ENCODE measurements at places on chromosomes 1 and 21.

DNA sequence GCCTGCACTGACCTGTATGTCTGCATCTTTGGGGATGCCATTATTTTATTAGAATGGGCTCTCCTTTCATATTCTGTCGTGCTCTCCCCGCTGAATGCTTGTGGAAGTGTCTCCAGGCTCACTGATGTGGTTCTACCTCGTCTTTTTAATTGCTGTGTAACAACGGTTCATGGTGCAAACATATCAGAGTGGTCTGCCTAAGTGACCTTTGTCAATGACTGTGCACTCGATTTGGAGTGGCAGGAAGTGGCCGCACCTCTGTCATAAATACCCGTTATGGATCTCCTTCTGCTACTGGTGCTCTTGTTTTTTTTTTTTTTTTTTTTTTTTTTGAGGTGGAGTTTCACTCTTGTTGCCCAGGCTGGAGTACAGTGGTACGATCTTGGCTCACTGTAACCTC is 38.3 kb downstream of the SPSB1 start:
- no peak for DNase-seq

- DNase-seq = no peak
Measured at GRCh38 chr1:22255341-22256212, 112.7 kb upstream of the WNT4 start.

DNA sequence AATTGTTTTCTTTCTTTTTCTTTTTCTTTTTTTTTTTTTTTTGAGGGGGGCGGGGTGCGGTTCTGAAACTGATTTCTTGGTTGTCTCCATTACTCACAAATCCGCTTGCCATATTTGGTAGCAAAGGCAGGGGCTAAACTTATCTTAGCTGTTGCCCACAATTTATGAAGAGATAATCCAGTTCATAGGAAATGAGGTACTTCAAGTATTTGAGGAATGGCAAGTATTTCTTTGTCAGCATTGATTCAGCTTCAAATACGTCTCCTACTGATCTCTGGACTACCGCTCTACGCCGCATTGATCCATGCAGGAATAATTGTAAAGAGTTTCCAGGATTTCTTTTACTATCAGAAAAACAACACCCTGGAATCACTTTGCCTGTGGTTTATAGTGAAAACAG is 289.2 kb upstream of the DPYD start:
- no peak for DNase-seq

GRCh38 chr1:37878071-37878470 is 18.7 kb upstream of the MTF1 start:
- DNase-seq = no peak

GRCh38 chr1:165891111-165891860 is 63.9 kb downstream of the UCK2 start:
- DNase-seq = no peak

- no peak for DNase-seq
Measured at GRCh38 chr1:11946647-11947046, 12.1 kb downstream of the PLOD1 start.

DNA sequence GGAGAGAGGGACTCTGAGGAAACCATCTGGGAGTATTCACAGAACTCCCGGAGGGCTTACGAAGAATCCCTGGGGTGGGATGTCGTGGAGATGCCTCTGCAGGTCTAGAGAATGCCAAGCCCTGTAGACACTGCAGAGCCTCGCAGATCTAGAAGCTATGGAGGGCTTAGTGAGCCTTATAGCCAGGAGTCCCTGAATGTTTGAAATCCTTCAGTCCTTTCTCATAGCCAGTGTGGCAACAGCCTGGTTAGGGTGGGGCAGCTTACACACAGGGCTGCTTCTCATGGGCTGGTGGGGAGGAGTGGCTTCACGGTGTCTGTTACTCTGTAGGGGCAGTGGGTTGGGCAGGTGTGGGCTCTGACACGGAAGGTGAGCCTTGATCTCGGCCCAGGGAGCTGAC is 44.2 kb upstream of the KDM4A start:
- no peak for DNase-seq

GRCh38 chr1:221823149-221823548 is 81.3 kb upstream of the DUSP10 start:
- DNase-seq = no peak

DNA sequence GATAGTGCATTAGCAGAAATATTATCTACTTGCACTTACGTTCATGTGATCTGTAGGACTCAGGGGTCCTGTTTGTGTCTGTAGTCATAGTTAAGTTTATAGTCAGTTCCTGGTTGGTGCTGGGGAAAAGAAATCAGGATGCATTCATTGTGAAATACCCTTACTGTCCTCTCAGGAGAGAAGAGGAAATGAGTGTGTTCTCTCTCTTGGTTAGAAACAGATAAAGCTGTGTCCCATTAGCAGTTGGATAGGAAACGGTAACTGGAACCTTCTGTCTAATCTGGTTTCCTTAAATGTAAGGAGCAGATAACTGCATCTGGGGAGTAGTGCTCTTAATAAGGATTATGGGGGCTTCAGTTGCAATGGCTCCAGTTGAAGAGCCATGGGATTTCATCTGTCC is 8.9 kb downstream of the SDCCAG8 start:
- DNase-seq = no peak

DNA sequence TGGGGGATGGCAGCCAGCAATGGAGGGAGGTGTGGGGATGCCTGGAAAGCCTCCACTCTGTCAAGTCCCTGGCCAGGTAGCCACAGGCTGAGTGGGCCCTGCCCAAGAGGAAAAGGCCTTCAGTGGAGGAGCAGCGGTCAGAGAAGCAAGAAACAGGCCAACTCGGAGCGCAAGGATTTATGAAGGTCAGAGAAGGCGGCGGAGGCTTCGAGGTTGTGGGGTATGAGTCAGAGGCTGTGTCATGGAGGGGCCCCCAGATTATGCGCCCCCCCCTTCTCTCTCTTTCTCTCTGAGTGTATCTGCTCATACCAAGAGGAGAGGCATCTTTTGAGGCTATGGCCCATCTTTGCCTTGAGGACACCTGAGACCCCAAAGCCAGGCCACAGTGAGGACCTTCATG is 99.5 kb downstream of the CASZ1 start:
- no peak for DNase-seq

- peak; percentile 56 for DNase-seq
Measured at GRCh38 chr1:14263671-14264070, 334.8 kb upstream of the KAZN start.

- DNase-seq = no peak
Measured at GRCh38 chr1:5364591-5364990, 627.6 kb downstream of the NPHP4 start.

- DNase-seq = no peak
Measured at GRCh38 chr1:243354511-243355153, 98.8 kb downstream of the SDCCAG8 start.

DNA sequence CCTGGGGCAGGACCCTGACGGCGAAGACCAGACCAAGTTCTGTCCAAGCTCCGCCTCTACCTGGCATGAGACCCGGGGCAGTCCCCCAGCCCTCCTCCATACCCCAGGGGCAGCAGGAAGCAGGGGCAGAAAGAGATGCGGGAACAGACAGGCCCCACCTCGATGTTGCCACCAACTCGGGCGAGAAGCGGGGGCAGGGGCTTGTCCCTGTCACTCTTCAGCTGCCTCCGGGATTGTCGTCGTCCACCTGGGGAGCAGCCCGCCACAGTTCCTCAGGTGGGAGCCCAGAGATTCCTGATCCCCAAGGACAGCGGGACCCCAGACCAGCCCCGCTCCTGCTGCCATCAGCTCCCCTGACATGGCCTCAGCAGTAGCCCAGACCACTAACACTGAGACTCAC is 54.8 kb downstream of the CHD5 start:
- no peak for DNase-seq

- DNase-seq = no peak
Measured at GRCh38 chr1:54979327-54979891, 1.0 kb upstream of the TMEM61 start.

- no peak for DNase-seq
Measured at GRCh38 chr1:90708236-90708786, 8.8 kb downstream of the BARHL2 start.

GRCh38 chr21:14115646-14116045 is 95.1 kb downstream of the LIPI start:
- no peak for DNase-seq

DNA sequence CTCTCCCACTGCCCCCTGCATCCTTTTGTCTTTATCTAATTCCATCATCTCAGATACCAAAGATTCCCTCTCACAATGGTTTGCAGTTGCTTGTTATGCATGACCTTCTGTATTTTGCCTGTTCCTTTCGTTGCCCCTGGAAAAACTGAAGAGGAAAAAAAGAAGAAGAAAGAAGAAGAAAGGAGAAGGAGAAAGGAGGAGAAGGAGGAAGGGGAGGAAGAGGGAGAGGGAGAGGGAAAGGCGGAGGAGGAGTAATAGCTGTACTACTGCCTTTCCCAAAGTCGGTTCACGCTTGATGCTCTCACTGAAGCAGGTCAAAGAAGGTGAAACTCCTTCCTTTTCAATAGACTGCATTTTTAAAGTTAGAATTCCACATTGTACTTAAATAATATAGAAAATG is 513.8 kb downstream of the PTPRC start:
- DNase-seq = no peak

DNA sequence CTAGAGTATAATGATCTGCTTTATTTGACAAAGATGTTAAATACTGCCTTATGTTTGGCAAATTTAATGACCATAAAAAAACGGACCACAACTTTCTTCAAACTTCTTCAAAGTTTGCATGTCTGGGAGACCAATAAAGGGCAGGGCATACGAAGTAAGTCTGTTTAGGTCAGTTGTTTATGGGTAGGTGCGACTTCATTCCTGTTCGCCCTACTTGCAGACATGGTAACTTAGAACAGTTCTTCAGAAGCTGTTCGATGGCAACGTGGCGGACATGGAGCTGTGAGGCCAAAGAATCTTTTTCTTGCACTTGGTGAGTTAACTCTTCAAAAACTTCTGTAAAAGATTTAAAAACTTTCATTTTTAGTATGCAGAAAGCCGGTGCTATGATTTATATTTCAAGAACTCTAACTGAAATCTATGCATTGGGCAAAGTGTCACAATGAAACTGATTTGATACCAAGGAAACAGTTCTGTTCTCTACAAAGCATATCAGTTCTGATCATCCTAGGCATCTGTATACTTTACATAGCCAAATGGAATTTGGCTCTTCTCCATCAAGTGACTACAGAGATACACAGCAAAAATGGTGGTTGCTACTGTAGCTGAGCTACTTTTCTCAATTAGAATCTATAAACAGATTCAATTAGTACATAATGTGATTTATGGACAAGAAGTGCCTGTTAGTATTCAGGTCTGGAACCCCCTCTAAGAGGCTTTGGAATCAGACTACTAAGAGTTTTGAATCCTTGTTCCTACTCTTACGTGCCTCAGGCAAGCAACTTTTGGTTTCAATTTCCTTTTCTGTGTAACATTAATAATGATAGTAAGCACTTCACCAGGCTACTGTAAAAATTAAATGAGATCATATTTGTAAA is 25.7 kb downstream of the C21orf91 start:
- no peak for DNase-seq

DNA sequence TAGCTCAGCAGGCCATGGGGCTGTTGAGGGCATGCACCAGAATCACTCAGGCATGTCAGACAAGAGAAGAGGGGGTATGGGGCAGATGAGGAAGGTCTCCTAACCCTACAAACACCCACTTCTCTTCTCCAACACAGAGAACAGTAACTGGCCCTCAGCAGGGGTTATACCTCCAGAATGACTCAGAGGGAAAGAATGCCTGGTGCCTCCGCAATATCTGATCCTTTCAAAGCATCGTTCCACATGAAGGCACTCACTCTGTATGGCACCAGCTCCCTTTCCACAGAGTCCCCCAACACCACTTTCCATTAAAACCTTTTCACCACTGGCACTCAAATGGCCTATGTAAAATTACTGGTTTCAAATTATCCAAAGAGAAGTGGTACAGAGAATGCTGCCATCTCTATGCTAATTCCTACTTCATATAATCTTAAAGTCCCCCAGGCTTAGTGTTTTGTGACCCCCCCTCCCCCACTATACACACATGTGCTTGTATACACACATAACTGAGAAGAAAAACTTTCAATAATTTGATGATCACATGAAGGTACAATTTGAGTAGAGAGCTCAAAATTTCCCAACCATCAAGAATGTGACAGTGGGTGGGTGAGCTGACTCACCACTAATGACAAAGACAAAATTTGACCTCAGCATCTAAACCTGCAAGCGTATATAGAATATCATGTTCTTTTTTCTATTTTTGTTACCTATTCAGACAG is 91.5 kb downstream of the SIPA1L2 start:
- no peak for DNase-seq

GRCh38 chr21:35075546-35075945 is 26.4 kb upstream of the RUNX1 start:
- DNase-seq = no peak

GRCh38 chr1:44808938-44809917 is 905 bp downstream of the BTBD19 start:
- no peak for DNase-seq

GRCh38 chr1:156198831-156199349 is 5.0 kb downstream of the SLC25A44 start:
- no peak for DNase-seq

Data from WERI-Rb-1 (cell line).